GM10248 (cell line): ENCODE measurements at places on chromosomes 1 and 21.

DNA sequence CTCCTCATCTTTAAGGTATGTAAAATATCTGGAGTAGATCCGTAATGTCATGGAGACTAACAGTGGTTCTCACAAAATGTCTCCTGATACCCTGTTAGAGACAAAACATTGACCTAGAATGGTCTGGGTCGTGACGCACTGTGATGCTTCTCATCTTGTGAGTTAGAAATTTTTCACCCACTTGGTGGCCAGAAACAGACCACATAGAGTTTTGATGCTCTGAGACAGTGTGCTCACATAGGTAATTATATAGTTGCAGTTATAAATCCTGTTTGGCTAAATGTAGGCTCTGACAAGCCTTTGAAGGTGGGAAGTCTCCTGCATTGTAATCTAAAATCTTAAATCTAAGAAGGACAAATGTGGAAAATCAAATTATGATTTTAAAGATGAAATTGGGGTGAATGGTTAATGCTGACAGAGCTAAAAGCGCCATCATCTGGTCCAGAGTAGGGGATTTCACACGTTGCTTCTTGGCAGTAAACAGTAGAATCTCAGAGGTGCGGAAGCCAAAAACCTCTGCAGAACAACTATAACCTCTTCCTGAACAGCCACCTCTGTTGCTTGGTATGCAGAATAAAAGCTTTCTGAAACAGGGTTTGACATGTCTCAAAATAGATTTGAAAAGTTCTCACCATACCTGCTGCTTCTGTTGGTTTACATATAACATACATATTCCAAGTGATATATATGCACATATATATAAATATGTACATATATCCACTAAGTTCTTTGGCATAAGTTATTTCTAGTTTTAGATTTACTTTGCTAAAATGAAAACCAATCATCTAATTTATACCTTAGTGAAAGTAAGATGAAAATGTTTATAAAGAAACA, 17.1 kb downstream of the RPAP2 start:
- DNase-seq = no peak

GRCh38 chr1:3568815-3569435, 42.4 kb downstream of the MEGF6 start:
- DNase-seq = no peak

- DNase-seq = no peak
These were observed 2.1 kb downstream of the RPS6KA1 start for GRCh38 chr1:26531651-26532131.

DNA sequence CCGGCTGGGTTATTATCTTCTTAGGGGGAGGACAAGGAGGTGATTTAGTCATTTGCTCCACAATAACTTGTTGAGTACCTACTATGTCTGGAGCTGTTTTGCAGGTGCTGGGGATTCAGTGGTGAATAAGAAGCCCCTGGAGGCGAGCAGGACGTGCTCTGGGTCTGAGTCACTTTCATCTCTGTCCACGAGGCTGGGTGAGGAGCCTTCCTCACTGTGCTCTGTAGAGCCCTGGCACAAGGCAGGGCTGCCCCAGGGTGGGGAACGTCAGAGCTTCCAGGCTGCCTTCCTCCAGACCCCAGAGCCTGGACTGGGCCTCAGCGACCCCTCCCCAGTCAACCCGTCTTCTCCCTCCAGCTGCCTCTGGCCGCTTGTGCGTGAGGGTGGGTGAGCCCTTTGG, 2.5 kb upstream of the PADI6 start:
- no peak for DNase-seq

GRCh38 chr1:7380712-7381111, 390.4 kb upstream of the VAMP3 start:
- no peak for DNase-seq

GRCh38 chr1:165662186-165662585, 31.2 kb downstream of the MGST3 start:
- no peak for DNase-seq

DNA sequence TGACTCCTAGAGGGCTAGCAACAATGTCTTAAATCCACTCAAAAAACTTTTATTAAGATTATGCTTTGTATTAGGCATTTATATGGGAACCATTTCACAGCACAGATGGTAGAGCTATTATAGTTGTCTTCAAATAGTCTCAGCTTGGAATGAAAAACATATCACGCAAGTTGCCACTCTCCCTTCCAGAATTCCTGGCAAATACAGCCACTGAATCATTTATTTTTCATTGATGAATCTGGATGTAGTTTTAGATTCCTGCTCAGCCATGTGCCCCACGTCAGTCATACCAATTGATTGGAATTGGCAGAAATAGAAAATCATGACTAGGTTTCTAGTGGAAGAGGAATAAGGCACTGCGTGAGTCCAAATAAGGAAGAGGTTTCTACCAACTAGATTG, 165.2 kb downstream of the PLA2G4A start:
- no peak for DNase-seq

DNA sequence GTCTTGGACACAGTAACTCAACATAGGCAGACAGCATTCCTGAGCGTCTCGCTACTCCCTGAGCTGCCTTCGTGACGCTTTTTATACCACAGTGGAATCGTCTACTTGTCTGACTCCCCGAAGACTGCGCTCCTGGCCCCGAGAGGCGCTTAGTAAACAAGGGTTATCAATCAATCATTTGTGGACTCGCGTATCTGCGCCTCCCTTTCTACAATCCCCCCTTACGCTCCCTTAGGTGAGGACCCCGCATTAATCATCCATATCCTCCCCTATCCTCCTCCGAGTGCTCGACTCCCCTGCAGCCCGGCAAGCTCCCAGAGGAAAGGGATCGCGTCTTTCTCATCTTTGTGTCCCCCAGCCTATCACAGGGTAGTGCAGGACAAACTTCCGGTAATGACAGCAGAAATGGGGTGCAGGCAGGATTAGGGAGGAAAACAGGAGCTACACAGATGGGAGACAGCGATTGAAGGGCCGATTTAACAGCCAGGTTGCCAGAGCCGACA, 522 bp downstream of the TMEM59 start:
- peak; percentile 52 for DNase-seq

GRCh38 chr1:228105996-228106799, 2.9 kb downstream of the MRPL55 start:
- no peak for DNase-seq

DNA sequence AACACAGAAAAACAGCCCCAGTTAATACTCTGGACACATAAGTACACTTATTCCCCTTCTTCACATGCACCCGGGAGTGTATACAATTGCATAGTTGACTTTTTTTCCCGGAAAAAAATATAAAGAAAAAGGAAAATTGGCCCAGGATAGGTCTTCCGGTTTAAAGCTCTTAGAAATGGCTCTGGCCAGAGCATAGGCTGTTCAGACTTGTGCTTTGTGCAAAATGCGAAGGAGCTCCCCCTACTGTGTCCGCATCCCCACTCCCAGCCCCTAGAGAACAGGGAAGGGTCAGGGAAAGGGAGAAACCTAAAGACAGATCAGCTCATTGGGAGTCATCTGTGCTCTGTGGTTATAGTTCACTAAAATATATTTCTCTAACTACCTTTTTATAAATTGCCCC, 5.5 kb upstream of the MTMR11 start:
- DNase-seq = no peak

GRCh38 chr1:108699375-108700332, 7.5 kb downstream of the PRPF38B start:
- no peak for DNase-seq

DNA sequence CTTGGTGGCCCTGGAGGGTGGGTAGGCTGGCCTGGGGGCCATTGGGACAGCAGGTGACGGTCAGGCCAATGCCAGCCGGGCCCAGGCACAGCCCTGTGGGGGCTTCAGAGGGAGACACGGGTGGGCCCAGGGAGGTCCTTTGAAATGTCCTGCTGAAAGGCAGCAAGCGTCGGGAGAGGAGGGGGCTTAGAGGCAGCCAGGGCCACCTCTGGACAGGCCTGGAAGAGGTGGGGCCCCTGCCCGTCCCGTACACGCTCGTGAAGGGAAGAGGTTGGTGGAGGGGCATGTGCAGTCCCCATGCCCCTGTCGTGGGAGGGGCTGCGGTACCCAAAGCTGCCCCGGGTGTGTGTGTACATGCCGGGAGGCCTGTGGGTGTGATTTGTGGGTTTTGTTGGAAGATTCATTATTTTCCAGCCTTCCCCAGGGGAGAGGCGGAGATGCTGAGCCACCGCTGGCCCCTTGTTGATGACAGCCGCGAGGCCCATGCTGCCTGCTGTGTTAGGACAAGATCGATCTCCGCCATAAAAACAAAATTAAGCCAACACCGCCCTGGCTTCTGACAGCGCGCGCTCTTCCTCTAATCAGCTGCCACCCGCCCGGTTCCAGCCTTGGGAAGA, 3.4 kb upstream of the PLCH2 start:
- DNase-seq = no peak

DNA sequence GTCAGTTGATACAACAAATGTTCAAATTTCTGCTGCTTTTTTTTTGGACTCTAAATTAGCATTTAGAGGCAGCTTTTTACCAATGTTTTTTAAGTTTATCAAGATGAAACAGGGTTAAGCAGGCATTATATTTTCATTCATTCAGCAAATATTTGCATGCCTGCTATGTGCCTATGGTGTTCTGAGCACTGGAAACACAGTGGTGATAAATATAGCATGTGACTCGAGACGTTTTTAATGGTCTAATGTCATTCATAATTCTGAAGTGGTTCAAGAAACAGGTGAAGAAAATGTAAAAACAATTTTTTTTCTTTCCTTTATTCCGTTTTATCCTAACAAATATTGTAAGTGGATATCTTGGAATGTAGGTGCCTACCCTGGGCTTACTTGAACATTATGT, 26.8 kb downstream of the NEK7 start:
- no peak for DNase-seq

- DNase-seq = no peak
These were observed 39.5 kb downstream of the BCL9 start for GRCh38 chr1:147580609-147581385.

DNA sequence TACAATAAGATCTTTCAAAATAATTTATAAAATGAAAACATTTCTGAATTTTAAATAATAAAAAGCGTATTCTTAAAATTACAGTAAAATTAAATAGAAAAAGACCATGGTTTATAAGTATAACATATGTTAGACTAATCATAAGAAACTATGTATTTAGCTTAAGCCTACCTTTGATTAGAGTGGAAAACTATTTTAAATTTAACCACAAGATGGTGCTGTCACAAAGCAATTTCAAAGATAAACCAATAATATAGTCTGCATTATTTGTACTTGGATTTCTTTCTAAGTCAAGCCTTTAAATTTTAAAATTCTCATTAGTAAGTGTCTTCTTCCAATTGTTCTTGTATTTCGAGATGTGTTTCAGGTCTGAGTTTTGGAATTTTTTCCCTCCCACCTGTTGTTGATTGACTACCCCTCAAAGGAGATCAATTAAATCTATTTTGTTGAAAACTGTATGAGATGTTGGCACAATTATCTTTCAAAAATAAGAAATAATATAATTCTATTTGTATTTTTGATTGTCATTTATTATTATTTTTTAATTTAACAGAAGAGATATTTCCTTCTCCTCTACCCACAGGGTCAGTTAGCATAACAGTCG, 459.8 kb downstream of the KCNT2 start:
- DNase-seq = peak; percentile 20

DNA sequence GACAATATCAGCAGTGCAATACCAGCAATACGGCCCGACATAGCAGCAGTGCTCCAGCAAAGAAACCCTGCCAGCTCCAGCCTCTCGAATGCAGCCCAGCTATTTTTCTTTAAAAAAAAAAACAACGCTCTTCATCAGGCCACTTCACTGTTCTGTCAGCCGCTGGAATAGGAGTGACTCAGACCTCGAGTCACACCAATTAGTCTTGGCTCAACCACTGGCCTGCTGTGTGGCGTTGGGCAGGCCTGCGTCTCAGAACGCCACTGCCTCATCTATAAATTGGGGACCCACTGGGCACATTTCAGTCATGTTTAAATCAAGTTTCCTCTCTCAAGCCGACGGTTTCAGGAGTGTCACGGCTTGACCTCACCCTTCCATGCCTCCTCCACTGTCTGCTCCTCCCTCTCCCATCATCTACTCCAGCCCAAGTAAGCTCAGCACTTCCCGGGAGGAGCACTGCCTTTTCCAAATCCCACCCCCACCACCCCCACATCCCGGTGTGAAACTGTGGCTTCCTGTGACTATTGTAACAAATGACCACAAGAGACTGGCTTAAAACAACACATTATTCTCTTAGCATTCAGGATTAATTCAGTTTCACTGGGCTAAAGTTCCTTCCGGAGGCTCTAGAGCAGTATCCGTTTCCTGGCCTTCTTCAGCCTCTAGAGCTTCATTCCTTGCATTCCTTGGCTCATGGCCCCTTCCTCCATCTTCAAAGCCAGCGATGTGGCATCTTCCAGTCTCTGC, 71.9 kb upstream of the EFHD2 start:
- DNase-seq = no peak

- no peak for DNase-seq
These were observed 130.4 kb upstream of the ARHGEF16 start for GRCh38 chr1:3323796-3324703.

GRCh38 chr1:64417803-64418202, 52.1 kb upstream of the CACHD1 start:
- no peak for DNase-seq

DNA sequence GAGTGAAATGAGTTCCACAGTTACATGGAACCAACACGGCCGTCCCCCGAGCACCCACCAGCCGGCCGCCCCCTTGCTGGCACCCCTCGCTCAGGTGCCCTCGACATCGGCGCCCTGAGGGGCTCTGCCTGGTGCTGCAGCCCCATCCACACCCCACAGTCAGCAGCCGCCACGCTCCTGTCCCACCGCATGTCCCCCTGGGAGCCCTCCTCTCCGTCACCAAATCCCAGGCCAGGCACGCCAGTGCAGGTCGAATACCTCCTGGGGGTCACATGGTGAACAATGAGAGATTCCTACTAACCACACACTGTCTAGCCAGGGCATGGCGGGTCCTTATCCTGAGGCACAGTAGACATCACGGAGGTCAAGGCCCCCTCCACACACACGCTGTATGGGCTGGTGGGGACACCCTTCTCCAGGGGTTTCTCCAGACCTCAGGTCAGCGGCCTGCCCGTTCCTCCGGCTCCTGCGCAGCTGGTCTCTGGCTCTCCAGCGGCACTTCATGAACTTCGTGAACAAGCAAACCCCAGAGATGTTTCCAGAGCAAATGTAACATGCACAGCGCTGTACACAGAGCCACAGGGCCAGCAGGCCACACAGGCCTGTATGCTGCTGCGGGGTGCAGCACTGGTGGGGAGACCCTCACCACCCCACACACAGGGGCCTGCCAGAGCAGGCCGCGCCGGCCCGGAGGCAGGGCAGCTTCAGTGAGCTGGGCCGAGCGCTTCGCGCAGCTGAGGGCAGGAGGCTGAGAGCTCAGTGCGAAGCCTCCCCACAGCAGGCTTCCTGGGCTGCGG, 21.8 kb downstream of the POFUT2 start:
- DNase-seq = no peak

DNA sequence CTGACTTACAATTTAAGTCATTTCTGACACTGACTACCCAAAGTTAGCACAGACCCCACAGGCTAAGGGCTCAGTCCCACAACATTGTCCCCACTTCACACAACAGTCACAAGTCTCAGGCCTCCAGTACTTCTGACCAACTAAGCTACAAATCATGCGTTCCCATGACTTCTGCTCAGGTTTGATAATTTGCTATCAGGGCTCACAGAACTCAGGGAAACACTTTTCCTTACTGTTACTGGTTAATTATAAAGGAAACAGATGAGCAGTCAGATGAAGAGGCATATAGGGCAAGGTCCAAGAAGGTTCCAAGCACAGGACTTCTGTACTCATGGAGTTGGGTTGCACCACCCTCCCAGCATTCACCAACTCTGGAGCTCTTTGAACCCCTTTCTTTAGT, 151.2 kb upstream of the TNR start:
- DNase-seq = no peak

- peak; percentile 59 for DNase-seq
These were observed 1.0 kb downstream of the ZNF687 start for GRCh38 chr1:151282883-151283725.

- DNase-seq = no peak
These were observed 520.4 kb upstream of the CXADR start for GRCh38 chr21:16992448-16992847.

GRCh38 chr1:247415423-247416361, at the start of gene NLRP3:
Gene NLRP3, plus strand, starts transcription at chr1:247416173. Its CDS starts 2,628 bp downstream, at chr1:247418801.
- DNase-seq = no peak
